ENCODE measurements at places on chromosomes 1 and 21. TPM values are rescaled to one million over a fixed set of nuclear protein-coding genes. Genes with fewer than 3 reads are reported as not detected.

DNA sequence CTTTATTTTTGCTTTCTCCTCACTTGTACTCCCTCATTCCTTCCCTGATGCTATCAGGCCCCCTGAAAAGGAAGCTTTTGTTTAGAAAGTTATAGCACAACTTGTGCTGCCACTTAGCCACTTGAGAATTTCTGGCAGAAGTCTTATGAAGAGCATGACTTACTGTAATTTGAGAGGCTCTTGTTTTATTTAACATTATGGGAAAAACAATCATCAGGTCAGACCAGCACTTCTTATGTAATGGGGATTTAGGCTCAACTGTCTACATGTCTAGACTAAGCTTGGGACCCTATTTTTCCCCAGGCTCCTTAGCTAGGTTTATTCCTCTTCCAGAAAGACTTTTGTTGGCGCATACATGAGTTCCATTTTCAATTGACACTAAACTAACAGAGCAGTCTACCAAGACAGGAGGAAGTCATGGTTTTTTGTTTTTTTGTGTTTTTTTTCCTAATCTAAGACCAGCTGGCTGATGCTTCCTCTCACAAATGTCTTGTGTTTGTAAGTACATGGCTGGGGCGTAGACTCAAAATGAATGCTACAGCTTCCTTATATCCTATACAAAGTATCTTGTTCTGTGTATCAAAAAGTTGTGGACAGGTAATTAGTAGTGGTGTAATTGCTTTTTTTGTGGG is 31.5 kb downstream of the TNFSF4 start:
- no peak for DNase-seq
- peaks cover 9% of the 10 kb centered on the region for H3K36me3 ChIP-seq
- peaks cover 3% of the 10 kb centered on the region for H3K27me3 ChIP-seq
- H3K4me3 ChIP-seq: no peak overlapping the region
- no peaks in the 10 kb centered on the region for H3K4me1 ChIP-seq
- no peak overlapping the region for H3K27ac ChIP-seq

DNA sequence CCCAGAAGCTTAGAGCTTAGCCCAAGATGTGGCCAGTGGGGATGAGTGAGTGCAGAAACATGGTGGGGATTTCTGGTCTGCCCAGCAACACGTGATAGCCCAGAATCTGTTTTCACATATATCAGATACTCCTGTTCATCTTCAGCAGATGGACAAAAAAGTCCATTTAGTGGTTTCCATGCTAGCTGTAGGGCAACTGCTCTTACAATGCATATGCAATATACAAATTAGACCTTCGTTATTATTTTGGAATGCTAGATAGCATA is 96.9 kb upstream of the SGIP1 start:
- H3K36me3 ChIP-seq: no peaks in the 10 kb centered on the region
- peaks cover 16% of the 10 kb centered on the region for H3K4me1 ChIP-seq
- no peak for DNase-seq
- H3K27ac ChIP-seq: no peak overlapping the region
- H3K27me3 ChIP-seq: no peaks in the 10 kb centered on the region

- no peaks in the 10 kb centered on the region for H3K4me1 ChIP-seq
- H3K4me3 ChIP-seq: no peak overlapping the region
- H3K27me3 ChIP-seq: no peaks in the 10 kb centered on the region
These were observed 200.8 kb upstream of the ST6GALNAC5 start for GRCh38 chr1:76666499-76666898.

GRCh38 chr1:25902462-25902861 is 3.8 kb downstream of the STMN1 start:
- H3K4me1 ChIP-seq: peaks cover 17% of the 10 kb centered on the region
- no peak overlapping the region for H3K4me3 ChIP-seq
- peaks cover 6% of the 10 kb centered on the region for H3K36me3 ChIP-seq
- no peak for DNase-seq
- H3K27ac ChIP-seq: no peak overlapping the region

DNA sequence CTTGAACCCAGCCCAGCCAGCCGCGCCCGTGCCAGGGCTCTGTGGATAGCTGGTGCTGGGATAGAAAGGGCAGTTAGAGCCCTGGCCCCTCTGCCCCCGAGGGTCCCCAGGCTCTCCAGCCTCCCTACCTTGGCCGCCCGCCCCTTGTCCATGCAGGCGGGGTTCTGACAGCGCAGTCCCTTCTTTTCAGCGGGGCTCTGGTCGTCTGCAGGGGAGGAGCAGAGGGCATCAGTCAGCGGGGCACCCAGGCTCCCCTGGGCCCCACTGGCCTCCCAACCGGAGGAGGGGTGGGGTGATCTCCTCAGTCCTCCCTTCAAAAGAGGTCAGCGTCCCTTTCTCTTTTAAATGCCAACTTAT is 4.9 kb upstream of the PLEKHG5 start:
- no peak for DNase-seq
- H3K36me3 ChIP-seq: no peaks in the 10 kb centered on the region
- no peak overlapping the region for H3K27ac ChIP-seq
- peak overlapping the region; percentile 65 for H3K4me3 ChIP-seq
- peaks cover 5% of the 10 kb centered on the region for H3K27me3 ChIP-seq
- peaks cover 10% of the 10 kb centered on the region for H3K4me1 ChIP-seq

- no peaks in the 10 kb centered on the region for H3K36me3 ChIP-seq
- peak overlapping the region; percentile 56 for H3K27ac ChIP-seq
- DNase-seq: no peak
- peaks cover 50% of the 10 kb centered on the region for H3K4me1 ChIP-seq
These were observed 57.6 kb downstream of the MAN1C1 start for GRCh38 chr1:25673962-25674806.

DNA sequence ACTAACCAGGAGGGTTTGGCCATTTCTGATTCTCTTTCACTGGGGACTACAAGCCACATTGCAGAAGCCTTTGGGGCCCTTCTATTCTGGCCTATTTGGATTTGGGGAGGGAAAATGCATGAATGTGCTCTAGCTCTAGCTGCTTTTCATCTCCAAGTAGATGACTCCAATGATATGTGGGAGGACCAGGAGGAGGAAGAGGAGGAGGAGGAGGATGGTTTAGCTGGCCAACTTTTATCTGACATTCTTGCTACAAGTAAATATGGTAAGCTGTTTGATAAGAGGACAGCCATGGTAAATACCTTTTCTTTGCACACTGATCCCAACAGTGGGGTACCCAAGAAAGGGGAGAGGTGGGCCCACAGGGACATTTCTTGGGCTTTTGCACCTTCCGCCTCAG is 14.0 kb upstream of the SHISA4 start:
- H3K4me3 ChIP-seq: no peak overlapping the region
- H3K36me3 ChIP-seq: peaks cover 54% of the 10 kb centered on the region
- H3K27me3 ChIP-seq: no peaks in the 10 kb centered on the region
- no peak for DNase-seq
- no peaks in the 10 kb centered on the region for H3K4me1 ChIP-seq

GRCh38 chr21:15276243-15276642 is 211.4 kb upstream of the NRIP1 start:
- H3K4me1 ChIP-seq: no peaks in the 10 kb centered on the region
- no peak overlapping the region for H3K27ac ChIP-seq
- DNase-seq: no peak

DNA sequence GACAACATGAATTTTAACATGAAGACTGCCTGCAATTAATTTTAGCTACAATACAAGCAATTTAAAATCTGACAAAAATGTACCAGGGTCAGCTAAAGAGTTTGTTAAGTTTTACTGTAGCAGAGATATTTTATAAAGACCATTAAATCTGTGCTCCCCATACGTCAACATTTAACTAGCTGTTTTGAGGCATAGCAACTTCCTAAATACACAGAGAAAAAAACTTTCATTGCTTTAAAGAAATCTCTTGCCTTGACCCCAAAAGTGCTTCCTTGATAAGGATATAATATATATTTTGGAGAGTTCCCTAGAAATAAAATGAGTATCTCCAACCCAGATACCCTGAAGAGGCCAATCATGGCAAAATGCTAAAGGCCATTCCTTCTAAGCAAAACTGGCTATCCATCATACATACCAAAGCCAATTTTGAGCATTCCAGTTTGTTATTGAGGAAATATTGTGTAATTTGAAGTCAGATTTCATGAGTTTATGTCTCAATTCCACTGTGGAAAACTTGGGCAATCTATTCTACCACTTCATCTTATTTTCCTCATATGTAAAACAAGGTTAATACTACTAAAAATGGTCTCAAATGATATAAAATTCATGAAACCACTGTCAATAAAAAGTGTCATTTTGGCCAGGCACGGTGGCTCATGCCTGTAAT is 19.1 kb downstream of the ASPM start:
- DNase-seq: no peak
- H3K4me3 ChIP-seq: no peak overlapping the region
- H3K27ac ChIP-seq: no peak overlapping the region
- H3K27me3 ChIP-seq: no peaks in the 10 kb centered on the region
- no peaks in the 10 kb centered on the region for H3K4me1 ChIP-seq

- no peaks in the 10 kb centered on the region for H3K36me3 ChIP-seq
- no peak overlapping the region for H3K27ac ChIP-seq
- H3K4me3 ChIP-seq: no peak overlapping the region
- no peak for DNase-seq
These were observed 32.1 kb downstream of the HMGB4 start for GRCh38 chr1:33895976-33896375.

DNA sequence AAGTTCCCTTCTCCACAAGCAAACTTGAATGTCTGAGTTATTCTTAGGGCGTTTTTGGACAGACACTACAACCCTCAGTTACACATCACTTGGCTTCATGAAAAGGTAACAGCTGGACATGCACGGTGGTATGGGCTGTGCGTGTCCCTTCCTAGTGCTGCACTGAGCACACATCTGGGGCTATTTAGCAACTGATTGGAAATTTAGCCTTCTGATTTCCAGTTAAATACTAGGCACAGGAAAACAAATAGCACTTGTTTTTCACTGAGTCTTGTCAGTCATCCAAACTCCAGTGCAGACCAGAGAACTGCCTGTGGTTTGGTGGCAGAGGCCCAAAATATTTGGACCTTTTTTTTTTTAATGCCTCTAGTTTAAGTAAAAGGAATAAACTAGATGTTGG is 134.7 kb downstream of the TGFBR3 start:
- DNase-seq: no peak
- H3K4me3 ChIP-seq: no peak overlapping the region
- peaks cover 21% of the 10 kb centered on the region for H3K27me3 ChIP-seq
- H3K4me1 ChIP-seq: peaks cover 96% of the 10 kb centered on the region

- H3K4me3 ChIP-seq: no peak overlapping the region
- no peaks in the 10 kb centered on the region for H3K36me3 ChIP-seq
- peaks cover 4% of the 10 kb centered on the region for H3K27me3 ChIP-seq
- H3K4me1 ChIP-seq: no peaks in the 10 kb centered on the region
- no peak overlapping the region for H3K27ac ChIP-seq
- no peak for DNase-seq
These were observed 235.3 kb upstream of the NRIP1 start for GRCh38 chr21:15300131-15300530.

GRCh38 chr1:156571261-156571852 is 1.0 kb downstream of the IQGAP3 start:
- H3K4me1 ChIP-seq: peaks cover 22% of the 10 kb centered on the region
- peaks cover 5% of the 10 kb centered on the region for H3K27me3 ChIP-seq
- no peaks in the 10 kb centered on the region for H3K36me3 ChIP-seq

DNA sequence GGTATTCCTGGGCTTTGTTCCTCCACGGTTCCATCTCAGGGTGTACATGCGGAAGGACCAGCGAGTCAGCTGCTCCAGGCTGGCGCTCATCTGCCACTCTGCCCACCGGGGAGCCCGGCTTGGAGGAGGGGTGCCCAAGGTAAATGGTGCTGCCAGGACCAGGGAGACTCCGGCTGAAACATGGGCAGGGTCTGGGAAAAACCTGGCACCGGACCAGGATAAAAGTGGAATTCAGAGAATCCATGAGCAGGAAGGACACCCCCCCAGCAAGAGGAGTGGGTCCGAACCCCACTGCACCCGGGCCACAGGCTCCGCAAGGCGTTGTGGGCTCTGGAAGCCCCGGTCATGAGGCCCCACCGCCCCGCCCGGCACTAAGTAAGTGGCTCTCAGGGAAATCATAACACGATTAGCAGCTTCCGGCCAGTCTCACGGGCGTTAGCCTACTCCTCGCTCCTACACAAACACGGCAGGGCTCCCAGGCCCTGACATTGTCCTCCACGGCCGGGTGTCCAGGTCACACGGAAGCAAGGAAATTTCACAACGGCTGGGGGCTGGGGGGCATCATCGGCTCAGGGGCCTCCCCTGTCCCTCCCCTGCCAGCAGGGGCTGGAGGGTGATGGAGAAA is 21.1 kb downstream of the MEGF6 start:
- H3K4me3 ChIP-seq: no peak overlapping the region
- H3K27ac ChIP-seq: no peak overlapping the region
- H3K36me3 ChIP-seq: no peaks in the 10 kb centered on the region
- DNase-seq: no peak
- no peaks in the 10 kb centered on the region for H3K27me3 ChIP-seq

- H3K4me1 ChIP-seq: no peaks in the 10 kb centered on the region
- no peak overlapping the region for H3K27ac ChIP-seq
- no peaks in the 10 kb centered on the region for H3K27me3 ChIP-seq
These were observed 204.1 kb downstream of the FMN2 start for GRCh38 chr1:240295811-240296210.

DNA sequence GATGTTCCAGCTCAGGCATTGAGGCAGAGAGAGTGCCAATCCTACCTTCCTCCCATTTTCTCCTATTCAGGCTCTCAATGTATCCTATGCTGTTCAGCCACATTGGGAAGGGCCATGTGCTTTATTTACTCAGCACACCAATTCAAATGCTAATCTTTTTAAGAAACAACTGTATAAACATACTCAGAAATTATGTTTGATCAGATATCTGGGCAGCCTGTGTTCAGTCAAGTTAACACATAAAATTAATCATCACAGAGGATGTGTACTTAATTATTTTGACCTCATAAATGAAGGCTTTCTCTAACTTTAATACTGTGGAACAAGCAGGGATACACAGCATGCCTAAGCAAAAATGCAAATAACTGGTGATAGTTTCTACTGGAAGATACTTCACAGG is 149.8 kb downstream of the NCAM2 start:
- no peaks in the 10 kb centered on the region for H3K4me1 ChIP-seq
- DNase-seq: no peak
- no peak overlapping the region for H3K27ac ChIP-seq
- no peaks in the 10 kb centered on the region for H3K27me3 ChIP-seq
- H3K36me3 ChIP-seq: peaks cover 4% of the 10 kb centered on the region
- no peak overlapping the region for H3K4me3 ChIP-seq

- no peaks in the 10 kb centered on the region for H3K36me3 ChIP-seq
- H3K4me3 ChIP-seq: no peak overlapping the region
- H3K27me3 ChIP-seq: peaks cover 3% of the 10 kb centered on the region
- no peaks in the 10 kb centered on the region for H3K4me1 ChIP-seq
- no peak overlapping the region for H3K27ac ChIP-seq
These were observed 17.8 kb upstream of the PTGFR start for GRCh38 chr1:78472851-78473496.

- DNase-seq: peak; percentile 85
- H3K27me3 ChIP-seq: peaks cover 8% of the 10 kb centered on the region
- H3K36me3 ChIP-seq: peaks cover 4% of the 10 kb centered on the region
- peak within 1 kb of the TSS; percentile 93 for H3K27ac ChIP-seq
- H3K4me1 ChIP-seq: peaks cover 47% of the 10 kb centered on the region
These were observed at the start of gene BTF3L4 for GRCh38 chr1:52056163-52056936. TSS of gene BTF3L4 (plus strand) at chr1:52056295. CDS start at chr1:52059848, 3,553 bp downstream.

Gene SZT2
- 3.4 TPM for polyA plus RNA-seq

Gene SLC6A9
- not detected for polyA plus RNA-seq

Gene C8B
- polyA plus RNA-seq: not detected

Gene LRRC39
- polyA plus RNA-seq: not detected
